ENCODE measurements at places on chromosomes 4 and X.
A peak's percentile ranks its signal among the peaks of the same experiment; 100 is the strongest.

DNA sequence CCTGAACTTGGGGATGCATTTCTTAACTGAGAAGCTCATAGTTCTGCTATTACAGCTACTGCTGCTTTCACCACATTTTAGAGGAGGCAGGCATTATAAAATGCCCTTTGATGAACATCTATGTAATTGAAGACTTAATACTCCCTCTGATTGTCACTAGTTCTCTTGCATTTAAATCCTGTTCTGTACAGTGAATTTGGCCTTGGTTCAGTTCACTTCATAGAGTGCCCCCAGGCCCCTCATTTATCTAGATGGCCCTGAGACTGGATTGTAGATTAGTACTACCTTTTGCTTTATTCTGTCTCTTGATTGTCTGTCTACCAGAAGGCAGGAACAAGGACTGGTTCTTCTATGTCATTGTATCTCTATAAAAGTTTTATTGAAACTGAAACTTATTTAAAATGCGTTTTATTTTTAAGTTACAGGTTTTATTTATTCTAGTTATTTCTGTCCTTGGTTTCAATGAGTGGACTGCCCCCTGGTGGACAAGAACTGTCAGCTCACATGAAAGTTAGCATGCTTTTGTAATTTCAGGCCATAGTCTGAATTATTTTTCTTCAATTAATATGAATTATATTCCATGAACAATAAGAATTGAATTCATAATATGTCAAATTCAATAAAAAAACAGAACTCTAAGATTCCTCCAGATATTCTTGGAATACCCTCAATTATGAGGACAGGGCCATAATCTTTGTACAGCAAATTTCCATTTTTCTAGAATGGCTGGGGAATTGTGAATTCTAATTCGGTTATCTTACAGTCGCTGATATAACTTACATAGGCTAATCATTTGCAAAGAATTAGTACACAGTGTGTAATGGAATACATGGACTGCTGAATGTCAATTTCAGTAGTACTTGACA, 47.2 kb upstream of the TMEM33 start:
- DNase-seq: peak; percentile 23

DNA sequence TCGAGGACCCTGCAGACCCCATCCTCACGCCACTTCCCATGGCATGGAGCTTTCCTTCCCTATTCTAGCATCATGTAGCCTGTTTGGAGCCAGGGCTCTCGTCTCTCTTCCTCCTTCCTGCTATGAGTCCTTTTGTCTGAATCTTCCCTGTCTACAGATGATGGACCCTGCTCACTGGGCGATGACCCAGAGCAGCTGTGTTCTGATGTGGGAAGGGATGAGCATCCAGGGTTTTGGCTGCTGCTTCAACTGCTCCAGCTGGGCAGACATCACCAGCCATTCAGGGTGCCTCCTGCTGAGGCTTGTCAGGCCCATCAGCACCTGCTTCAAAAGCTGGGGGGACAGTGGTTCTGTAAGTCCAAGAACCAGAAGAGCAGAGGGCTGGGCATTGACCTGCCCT, 3.2 kb upstream of the CCKAR start:
- DNase-seq: no peak

DNA sequence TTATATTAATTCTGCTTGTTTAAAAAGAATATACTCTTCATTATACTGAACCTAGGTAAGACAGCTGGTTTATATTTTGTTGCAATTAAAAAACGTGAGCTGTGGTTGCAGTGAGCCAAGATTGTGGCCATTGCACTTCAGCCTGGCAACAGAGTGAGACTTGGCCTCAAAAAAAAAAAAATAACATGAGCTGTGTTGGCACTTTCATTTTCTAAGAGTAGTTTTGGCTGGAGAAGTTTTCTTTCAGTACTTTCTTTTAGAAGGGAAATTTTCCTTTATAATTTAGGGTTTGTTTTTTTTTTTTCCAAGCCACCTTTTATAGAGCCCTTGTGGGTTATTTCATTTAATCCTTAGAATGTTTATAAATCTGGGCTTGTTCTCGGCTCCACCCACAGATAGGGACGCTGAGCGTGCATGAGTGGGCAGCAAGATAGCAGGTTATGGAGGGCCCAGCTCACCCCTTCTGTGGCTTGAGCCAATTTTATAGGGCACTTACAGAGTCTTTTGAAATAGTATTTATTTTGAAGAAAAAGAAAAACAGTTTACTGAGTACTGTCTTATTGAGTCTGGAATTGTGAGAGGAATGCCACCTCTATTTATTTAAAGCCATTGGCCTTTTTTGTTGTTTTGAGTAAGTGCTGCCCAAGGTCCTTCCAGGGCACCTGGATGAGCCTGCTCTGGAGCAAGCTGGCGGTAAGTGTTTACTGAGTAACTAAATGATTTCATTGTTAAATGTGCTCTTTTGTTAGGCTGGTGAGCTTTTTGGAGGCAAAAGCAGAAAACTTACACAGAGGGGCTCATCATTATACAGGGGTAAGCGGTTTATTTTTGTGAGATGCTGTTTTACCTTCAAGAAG, 60.9 kb downstream of the HTT start:
- DNase-seq: no peak

GRCh38 chrX:105226499-105226898, 6.0 kb upstream of the TEX13A start:
- no peak for DNase-seq

- no peak for DNase-seq
Measured at GRCh38 chr4:168502861-168503260, 6.0 kb downstream of the PALLD start.

DNA sequence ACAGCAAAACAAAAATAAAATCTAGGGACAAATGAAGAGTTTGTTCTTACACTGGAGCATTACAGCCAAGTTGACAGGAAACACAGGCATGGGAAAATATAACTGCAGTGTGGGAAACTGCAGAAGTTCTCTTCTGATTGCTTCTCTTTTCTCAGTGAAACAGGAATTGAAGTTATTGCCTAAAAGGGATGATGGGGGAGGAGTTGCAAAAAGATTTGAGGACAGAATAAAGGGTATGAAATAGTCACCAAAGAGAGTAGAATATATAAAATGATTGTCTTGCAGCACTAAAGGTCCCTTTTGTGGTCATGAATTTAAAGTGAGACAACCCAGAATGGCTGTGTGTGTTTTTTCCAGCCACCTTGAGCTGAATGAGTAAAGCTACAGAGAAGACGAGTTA, 103.7 kb downstream of the JADE1 start:
- no peak for DNase-seq

DNA sequence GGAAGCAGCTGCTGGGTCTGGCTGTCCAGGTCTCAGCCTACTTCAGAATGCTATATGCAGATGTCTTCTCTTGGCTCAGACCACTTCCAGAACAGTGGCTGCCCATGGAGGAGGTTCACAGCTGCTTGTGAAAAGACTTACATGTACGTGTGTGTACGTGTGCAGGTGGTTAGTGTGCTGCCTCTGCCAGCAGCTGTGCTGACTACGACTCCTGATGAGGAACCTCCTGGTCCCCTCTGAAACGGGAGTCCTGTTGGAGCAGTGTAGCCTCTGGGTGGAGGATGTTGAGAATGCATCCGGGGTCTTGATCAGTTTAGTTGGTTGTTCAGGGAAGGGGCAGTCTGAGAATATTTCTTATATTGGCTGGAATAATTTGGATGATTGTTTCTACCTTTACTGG, 155.9 kb upstream of the WDR1 start:
- DNase-seq: no peak

DNA sequence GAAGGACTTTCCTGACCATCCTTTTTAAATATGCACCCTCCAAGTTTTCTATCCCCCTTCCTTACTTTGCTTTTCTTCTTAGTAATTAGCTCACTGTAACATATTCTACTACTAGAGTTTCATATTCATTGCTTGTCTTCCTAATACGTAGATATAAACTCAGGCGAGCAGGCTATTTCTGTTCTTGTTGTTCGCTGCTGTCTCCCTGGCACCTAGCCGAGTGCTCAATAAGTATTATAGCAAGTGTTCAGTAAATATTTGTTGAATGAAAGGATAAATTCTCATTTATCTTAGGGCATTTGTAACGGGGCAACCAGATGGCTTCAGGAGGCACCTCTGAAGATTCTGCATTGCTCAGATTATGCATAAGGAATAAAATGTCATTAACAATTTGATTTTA, 6.8 kb upstream of the RHOH start:
- DNase-seq: no peak

GRCh38 chrX:115499112-115499805, 61.7 kb upstream of the PLS3 start:
- no peak for DNase-seq

- DNase-seq: no peak
Measured at GRCh38 chr4:152464030-152464823, 71.7 kb downstream of the FBXW7 start.

DNA sequence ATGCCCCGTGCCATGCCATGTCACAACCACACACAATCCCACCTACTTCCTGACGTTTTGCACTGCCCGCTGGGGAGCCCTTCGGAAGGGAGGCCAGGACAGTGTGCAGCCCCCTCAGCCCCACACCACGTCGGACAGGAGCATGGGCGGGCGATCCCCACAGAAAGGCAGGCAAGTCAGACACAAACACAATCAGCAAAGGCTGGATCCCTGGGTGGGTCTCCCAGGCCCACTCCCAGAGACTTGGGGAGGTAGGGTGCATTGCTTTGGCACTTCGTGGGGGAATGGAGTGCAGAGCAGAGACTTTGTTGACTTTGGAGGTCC, 14.1 kb downstream of the LETM1 start:
- no peak for DNase-seq

DNA sequence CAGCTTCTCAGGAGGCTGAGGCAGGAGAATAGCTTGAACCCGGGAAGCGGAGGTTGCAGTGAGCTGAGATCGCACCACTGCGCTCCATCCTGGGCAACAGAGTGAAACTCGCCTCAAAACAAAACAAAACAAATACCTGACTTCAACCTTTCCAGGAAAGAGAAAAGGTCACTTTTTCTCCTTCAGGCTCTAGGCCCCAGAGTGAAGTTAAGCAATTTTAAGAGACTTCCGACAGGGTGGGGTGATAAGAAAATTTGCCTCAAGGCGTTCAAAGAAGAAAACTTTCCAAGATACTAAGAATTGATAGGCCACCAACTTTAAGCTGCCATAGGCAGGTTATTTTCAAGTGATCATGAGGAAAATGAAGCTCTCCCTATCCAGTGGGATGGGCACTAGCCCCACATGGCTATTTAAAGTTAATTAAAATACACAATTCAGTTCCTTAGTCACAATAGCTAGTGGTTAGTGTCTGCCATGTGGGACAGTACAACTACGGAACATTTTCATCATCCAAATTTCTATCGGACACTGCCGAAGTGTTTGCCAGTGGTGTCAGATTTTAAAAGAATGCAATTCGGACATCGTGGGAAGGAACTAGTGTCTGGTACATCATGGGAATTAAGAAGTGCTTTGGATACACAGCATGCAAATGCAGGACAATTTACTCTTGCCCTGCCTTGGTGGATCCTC, 33.0 kb downstream of the SMS start:
- DNase-seq: no peak

DNA sequence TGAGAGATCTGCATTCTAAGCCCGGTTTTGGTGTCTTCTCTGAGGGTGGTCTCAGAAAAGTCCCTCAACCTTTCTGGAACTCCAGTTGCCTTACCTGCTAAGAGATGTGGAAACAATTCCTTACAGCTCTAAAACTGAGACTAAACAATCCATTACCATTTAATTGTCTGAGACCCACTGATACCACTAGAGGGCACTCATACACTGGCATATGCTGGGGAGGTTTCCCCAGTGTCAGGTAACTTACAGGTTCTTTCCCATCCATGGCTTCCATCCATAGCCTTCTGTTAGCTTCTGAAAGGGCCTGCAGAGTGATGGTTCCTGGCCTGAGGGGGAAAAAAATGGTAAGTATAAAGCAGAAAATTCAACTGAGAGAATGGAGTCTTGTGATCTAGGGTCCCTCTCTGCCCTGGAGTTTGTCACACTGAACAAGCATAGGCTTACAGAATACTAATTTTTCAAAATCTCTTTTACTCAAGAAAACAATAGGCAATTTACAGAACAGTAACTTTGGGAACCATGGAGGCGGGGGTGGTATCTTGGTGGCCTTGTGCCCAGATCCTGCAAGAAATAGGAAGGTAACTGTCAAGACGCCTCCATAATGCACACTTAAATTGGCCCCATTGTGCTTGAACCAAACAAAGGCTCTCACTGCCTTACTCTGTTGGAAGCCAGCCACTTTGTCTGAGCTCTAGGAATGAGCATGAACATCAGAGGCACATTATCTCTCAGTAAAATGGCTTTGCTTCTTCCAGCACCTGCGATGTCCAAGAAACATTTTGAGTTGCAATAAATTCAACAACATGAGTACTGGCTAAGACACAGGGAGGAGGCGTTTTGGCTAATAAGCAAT, 236.1 kb downstream of the OPHN1 start:
- peak; percentile 39 for DNase-seq

- no peak for DNase-seq
Measured at GRCh38 chr4:3654036-3654807, 112.0 kb upstream of the ADRA2C start.

GRCh38 chrX:19747652-19748610, 139.5 kb downstream of the SH3KBP1 start:
- peak; percentile 79 for DNase-seq

GRCh38 chr4:19093951-19094350, 1072.4 kb upstream of the LCORL start:
- DNase-seq: no peak

DNA sequence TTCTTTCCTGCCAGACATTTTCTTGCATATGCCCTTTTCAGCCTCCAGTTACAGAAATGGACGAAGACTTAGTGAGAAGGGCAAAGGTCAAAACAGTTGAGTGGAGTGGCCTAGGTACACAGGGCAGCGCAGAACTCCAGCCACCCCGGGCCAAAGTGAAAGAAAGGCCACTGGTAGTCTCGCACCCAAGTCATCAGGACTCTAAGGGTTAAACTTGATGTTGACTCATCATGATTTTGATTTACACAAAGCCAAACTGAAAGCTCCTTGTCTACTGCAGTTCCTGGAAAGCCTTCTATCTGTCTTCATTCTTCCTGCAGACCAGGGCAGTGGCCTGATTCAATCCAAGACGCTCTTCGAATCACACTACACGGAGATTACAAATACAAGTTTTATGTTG, 2.6 kb upstream of the IL13RA1 start:
- no peak for DNase-seq

- DNase-seq: no peak
Measured at GRCh38 chr4:22019676-22020075, 71.1 kb upstream of the KCNIP4 start.

- DNase-seq: no peak
Measured at GRCh38 chrX:12843668-12844279, 23.1 kb upstream of the TLR7 start.

GRCh38 chrX:42117318-42117717, 194.0 kb upstream of the CASK start:
- no peak for DNase-seq

Data from CD4-positive, alpha-beta T cell treated with Interleukin-1 beta for 1 hour (primary cell).